CD4-positive, alpha-beta T cell treated with Interleukin-1 beta for 1 hour (primary cell): ENCODE measurements at places on chromosomes 2 and 18.
A peak's percentile ranks its signal among the peaks of the same experiment; 100 is the strongest.

GRCh38 chr2:221426929-221427328 is 145.2 kb downstream of the EPHA4 start:
- DNase-seq = no peak

DNA sequence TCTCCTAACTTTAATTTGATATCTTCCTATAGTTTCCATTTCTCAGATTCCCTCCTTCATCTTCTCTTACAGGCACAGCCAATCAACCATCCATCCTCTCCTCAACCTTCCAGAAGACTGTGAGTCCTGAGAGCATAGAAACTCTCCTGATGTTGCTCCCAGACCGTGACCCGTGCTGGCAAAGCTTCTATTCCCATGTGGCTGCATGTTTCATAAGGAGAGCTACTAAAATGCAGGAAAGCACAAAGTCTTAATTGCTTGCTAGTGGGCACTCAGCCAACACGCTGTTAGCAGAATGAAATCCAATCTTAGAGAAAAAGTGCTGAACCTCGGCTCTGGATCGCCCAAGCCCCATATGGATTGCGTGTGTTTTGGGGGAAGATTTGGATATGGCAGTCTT is 1244.7 kb upstream of the ZEB2 start:
- no peak for DNase-seq

GRCh38 chr2:168155680-168156079 is 91.7 kb downstream of the STK39 start:
- DNase-seq = no peak

GRCh38 chr2:20594048-20594750 is 56.7 kb downstream of the HS1BP3 start:
- DNase-seq = no peak

DNA sequence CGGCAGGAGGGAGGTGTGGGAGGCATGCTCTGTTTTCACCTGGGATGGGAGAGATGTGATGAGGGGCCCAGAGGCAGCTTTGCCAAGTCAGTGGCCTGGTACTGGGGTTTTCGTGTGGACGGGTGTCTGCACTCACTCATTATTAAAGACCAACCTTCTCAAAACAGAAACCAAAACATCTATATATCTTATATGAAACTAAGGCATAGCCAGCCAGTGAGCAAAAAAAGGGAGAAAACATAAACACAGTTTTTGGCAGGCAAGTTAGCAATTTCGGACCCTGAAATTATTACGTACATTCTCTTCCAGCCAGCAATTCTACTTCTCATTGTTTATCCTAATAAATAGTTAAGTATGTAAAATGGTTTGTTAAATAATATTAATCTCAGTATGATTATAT is 181.1 kb upstream of the SMAD2 start:
- no peak for DNase-seq

DNA sequence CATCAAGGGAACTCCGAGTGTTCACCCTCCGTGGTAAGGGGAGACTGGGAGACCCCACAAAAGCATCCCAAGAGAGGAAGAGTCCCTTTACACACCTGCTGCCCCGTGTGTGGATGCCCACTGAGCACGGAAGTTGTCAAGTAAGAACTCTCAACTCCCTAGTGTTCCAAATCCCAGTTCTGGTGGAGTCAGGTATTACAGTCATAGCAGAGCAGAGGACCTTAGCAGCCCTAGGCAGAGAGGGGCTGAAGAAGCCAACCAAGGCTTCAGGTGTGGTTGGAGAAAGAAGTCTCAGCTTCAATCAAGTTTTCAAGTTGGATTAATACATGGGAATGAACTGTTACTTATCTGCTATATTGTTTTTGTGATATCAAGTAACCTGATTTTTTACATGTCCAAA is 512.5 kb downstream of the RNF144A start:
- no peak for DNase-seq

DNA sequence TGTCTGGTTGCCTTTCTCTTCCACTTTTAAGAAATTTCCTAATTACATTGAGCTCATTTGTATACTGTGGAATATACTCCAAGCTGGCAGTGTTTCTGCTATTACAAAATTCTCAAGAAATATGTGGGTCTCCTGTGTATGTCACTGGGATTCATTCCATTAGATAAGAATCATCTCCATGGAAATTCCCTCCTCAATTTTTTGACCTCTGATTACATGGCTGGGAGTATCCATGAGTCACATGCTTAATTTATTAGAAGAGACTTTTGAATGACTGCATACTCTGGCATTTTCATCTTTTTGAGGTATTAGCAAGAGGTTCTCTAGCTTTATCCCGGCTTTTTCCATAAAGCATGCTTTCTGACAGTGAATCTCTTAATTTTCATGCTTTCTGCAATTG is 665.5 kb upstream of the CNTNAP5 start:
- no peak for DNase-seq

- no peak for DNase-seq
Observed at GRCh38 chr2:195649629-195650190, 7.3 kb upstream of the SLC39A10 start.

DNA sequence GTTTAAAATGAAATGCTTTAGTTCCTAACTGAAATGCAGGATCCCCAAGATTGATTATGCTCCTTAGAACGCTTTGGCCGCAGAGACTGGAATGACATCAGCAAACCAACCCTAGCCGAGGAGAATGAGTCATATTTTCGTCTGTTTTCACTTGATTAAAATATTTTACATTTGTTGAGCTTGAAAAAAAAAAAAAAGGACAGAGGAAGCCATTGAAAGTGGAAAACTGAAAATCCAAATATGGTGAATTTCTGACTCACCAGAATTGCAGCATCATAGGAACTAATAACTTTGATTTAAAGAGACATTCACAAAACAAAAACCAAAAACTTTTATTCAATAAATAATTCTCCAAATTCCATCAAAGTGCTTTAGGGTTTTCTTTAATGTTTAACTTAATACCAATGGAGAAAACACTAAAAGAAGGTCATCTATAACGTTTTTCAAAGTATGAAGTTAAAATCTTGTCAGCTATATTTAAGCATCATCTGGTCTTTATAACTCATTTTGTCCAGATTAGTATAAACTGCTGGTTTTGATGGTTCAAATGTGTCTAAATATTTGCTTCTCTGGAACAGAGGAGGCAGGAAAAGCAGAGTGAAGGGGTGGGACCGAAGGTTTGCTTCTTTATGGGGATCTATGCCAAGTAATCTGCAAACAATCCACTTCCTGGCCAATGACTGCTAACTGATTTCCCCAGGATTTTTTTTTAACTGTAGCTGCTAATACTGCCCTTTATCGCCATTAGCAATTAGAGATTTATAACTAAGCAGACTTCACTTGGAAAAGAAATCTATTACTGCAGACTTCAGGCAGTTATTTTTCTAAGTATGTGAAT is 30.9 kb upstream of the COL5A2 start:
- no peak for DNase-seq

GRCh38 chr2:151632993-151633565 is 101.2 kb downstream of the NEB start:
- peak; percentile 4 for DNase-seq

DNA sequence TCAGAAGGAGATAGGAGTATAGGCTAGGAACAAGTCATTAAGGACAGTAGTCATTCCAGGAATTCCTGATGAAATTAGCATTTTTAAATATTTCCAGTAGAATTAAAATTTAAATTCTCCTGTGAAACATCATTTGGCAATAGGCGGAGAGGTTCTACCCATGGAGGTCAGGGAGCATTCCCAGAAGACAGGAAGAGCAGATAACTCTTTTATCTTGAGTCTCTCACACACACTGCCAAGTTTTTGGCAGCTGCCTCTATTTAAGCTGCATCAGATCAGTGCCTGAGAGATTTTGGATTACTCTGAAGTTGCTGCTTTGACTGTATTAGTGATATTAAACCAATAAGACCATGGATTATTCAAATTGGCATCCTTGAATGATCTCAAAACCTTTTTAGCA is 714.7 kb downstream of the EPHA4 start:
- no peak for DNase-seq

DNA sequence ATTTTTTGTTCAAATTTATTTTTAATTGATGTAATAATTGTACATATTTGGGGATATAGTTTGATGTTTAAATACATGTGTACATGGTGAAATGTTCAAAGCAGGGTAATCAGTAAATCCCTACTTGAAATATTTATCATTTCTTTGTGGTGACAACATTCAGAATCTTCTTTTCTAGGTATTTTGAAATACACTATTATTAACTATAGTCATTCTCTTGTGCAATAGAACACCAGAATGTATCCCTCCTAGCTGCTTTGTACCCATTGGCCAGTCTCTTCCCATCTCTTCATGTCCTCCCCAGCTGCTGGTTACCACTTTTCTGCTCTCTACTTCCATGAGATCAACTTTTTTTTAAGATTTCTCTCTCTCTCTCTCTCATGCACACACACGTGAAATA is 126.5 kb downstream of the ZNF407 start:
- no peak for DNase-seq

- DNase-seq = peak; percentile 5
Observed at GRCh38 chr2:135818937-135819610, 17.9 kb downstream of the LCT start.

- DNase-seq = no peak
Observed at GRCh38 chr2:241820625-241821384, 11.8 kb downstream of the NEU4 start.

DNA sequence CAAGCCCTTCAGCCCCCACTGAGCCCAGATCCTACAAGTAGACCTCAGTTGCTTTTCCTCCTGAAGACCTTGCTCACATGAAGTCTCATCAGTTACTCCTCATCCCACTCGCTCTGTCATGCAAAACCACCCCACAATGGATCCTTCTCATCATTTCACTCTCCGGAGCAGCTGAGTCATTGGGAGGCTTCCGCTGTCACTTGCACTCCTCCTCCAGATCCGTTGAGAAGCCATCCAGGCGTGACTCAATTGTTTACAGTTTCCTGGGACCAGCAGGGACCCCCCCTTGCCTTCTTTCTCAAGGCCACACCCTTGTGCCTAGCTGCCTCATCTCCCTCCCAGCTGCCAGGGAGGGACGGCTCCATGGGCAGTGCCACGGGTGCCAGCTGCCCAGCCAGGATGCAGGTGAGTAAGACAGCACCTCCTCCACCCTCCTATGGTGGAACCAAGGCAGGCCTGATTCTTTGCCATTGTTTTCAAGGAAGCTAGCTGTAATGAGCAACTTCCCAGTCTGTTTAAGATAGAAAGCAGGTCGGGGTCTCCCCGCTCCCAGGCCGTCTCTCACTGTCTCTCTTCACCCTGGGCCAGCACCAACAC is 16.3 kb downstream of the GPR55 start:
- DNase-seq = no peak

GRCh38 chr2:64137567-64137966 is 6.7 kb downstream of the PELI1 start:
- no peak for DNase-seq

GRCh38 chr18:69985239-69985638 is 37.6 kb upstream of the CD226 start:
- no peak for DNase-seq

DNA sequence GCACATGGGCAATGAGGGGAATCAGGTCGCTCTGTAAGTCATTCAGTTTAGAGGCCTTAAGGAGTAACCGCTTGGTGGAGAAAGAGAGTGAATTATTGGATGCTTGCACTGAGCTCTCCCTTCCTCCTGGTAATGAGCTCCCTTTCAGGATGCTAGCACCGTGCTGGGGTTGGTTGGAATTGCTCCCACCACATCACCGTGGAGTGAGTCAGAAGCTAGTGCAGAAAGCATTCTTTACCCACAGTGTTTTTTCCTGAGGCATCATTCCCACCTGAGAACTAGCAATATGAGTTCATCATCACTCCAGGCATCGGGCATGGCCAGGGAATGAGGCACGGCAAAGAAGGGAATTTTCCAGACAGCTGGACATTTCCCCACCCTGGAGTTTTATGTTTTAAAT is 57.6 kb downstream of the ITGB6 start:
- no peak for DNase-seq

DNA sequence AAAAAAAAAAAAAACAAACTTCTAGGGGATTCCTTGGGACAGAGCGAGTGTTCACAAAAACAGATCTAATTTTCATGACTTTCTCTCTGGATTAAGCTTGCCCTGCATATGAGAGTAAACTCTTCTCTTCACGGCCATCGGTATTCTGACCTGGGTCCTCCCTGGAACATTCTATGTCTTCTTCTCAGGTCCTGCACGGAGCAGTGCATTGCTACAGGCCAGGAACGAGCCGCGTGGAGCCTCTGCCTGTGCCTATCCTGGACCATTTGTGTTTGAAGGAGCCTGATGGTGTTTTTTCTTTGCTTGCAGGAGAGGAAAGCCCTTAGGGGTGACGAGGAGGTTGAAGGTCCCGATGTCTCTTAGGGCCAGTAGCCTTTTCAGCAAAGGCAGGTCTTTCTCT is 1.8 kb upstream of the OXER1 start:
- no peak for DNase-seq

- no peak for DNase-seq
Observed at GRCh38 chr2:224951723-224952481, 90.4 kb downstream of the DOCK10 start.

GRCh38 chr18:73839441-73839840 is 308.2 kb downstream of the FBXO15 start:
- DNase-seq = no peak

GRCh38 chr2:65430603-65431420 is 1.6 kb downstream of the SPRED2 start:
- DNase-seq = peak; percentile 68

DNA sequence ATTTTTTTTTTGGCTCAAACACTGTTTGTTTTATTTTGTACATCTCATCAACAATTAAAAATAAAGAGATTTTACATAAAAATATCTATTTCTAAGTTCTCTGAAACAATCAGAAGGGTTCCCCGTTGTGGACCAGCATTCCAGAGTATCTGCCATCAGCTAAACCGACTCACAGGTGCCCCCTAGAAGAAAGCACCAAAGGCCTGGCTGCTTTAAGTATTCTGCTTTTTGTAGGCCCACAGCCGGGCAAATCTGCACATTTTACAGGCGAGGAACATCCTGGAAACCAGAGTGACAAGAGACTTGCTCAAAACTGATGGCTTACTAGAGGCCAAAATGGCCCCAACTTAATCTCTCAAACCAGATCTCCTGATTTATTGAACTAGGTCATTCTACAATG is 82.2 kb upstream of the SETBP1 start:
- no peak for DNase-seq

DNA sequence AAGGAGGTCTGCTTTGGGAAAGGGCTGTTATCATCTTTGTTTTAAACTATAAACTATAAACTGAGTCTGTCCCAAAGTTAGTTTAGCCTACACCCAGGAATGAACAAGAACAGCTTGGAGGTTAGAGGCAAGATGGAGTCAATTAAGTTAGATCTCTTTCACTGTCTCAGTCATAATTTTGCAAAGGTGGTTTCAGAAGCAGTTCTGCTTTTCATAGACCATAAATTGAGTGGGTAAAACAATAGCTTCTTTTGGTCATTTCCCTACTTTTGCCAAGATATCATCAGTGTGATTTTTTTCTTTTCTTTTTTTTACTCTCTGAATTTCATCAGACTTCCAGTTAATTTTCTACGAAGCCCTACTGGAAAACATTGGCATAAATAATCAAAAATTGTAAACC is 117.0 kb downstream of the AP1S3 start:
- no peak for DNase-seq

DNA sequence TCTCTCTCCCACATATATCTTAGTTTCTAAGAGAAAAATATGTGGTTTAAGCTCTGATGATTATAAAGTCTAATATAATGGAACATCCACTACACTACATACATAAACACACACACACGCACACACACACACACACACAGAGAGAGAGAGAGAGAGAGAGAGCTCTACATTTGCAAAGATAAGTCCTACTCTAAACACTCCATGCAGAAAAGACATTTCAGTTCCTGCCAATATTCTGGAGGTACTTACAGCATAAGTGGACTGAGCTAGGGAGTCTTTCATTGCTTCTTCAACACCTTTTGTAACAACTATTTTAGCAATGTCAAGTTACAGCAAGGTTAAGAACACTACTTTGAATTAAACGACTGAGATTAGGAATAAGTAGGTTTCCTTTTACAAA is 80.1 kb downstream of the FIGN start:
- DNase-seq = no peak

GRCh38 chr2:221581986-221582385 is 9.9 kb upstream of the EPHA4 start:
- DNase-seq = no peak
